Renal cortical epithelial cell (primary cell): ENCODE measurements at places on chromosomes 2 and 18. TPM values are rescaled to one million over a fixed set of nuclear protein-coding genes. Genes with fewer than 3 reads are reported as not detected.

DNA sequence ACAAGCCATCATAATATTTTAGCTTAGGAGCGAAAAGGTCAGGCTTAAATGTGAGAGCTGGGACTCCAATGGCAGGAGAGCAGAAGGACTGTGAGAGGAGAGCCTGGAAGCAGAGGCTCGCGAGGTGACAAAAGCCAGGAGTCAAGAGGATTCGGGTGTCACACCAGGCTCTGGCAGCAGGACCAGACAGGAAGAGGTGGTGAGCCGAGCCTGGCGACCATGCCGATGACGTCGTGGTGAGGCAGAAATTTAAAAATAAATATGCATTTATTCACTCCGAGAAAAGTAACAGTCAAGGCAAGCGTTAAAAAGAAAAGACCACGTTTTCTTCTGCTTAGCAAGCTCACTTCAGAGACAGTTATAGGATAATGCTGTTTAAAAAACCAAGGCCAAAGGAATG lies 31.3 kb upstream of the ZNF236 start:
- DNase-seq = no peak

- no peak for DNase-seq
Observed at GRCh38 chr2:203412546-203413331, 84.5 kb downstream of the ABI2 start.

GRCh38 chr2:164954954-164955701 lies at the start of gene SLC38A11:
TSS of gene SLC38A11 (minus strand) at chr2:164955525. CDS start at chr2:164955247, 278 bp downstream.
- DNase-seq = no peak

- peak; percentile 39 for DNase-seq
Observed at GRCh38 chr18:3594760-3595368, 144.9 kb downstream of the TGIF1 start.

DNA sequence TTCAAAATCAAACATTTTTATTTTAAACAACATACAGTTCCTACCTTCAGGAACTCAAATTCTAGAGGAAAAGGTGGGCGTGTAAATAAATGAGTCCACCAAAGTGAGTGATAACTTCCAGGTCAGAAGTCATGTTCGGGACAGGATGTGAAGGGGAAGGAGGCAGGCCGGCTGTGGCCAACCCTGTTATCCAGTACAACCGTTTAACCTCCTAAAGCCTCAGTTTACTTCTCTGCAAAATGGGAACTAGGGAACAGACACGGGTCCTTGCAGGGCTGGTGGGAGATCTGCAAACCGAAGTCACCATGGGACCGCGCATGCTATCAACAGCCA lies 373 bp downstream of the EIPR1 start:
- DNase-seq = peak; percentile 47

DNA sequence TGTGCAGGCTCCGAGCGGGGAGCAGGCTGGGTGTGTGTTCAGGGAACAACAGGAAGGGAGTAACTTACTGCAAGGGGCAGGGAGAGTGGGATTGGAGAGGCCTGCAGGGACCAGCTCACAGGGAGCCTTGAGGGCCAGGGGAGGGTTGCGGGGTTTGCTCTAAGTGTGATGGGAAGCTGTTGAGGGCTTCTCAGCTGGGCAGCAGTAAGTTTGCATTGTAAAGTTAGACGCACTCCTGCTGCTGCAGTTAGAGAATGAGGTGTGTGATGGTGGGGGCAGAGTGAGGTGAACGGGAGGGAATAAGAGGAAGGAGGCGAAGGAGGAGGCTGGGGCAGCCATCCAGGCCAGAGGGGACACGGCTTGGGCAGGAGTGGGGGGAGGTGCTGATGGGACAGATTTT lies 53.4 kb downstream of the BOLA3 start:
- DNase-seq = no peak

GRCh38 chr2:84486441-84487115 lies 27.5 kb upstream of the SUCLG1 start:
- peak; percentile 98 for DNase-seq

FANCL gene
- 9.7 and 25.8 TPM in 2 replicates for total RNA-seq

GRCh38 chr2:223262946-223263345 lies 211.0 kb downstream of the KCNE4 start:
- peak; percentile 75 for DNase-seq

POTEI gene
- not detected in 2 replicates for total RNA-seq

GPR75 gene
- total RNA-seq = 0.69 and 2.8 TPM in 2 replicates

GRCh38 chr2:219737270-219737691 lies 109.9 kb downstream of the SLC4A3 start:
- no peak for DNase-seq

DNA sequence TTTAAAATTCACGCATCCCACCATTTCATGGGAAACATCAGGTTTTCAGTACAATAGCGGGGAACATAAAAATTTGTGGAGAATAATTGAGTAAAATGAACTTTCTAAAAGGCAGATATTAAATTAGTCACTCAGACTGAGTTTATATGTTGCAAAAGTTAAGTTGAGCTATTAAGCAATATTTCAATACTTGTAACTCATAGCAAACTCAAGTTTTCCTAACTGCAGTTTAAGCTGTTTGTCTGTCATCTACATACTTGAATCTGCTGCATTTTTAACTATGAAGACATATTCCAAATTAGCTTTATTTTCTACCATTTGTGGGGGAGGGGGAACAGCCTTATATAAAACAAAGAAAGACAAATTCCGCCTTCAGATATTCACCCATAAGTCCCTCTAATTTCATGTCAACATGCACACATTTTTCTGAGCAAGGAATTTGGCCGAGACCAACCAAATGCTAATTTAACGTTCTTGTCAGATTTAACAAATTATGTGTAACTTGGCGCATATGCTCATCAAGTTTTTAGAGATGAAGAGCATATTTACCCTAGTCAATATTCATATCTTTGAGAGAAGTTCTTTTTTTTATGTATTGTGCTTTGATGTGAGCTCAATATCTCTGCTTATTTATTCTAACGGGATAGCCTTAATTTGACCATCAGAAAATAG lies 462.9 kb downstream of the TXNL1 start:
- no peak for DNase-seq

CYP26B1 gene
- 0.10 TPM in 1 of 2 replicates, not detected in the other for total RNA-seq

GRCh38 chr2:239824046-239824694 lies 201.0 kb downstream of the NDUFA10 start:
- DNase-seq = peak; percentile 34

CRYGC gene
- total RNA-seq = not detected in 2 replicates

GRCh38 chr2:217218269-217219163 lies 358.7 kb upstream of the TNP1 start:
- DNase-seq = peak; percentile 46

DNA sequence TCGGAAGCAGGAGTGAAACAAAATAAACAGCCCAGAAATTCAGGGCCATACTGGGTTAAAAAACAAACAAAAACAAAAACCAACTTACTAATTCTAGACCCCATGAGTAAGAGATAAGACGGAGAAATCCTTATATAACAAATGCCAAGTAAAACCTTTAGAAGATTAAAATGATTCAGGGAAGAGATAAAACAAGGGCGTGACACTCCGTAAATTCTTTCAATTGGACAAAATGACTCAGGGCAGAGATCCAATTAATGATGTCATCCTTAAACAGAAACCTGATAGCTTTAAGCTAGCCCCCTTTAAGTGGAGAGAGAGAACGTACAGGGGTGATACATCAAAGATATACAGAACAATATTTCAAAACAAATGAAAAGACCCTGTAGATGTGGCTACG lies 317.4 kb downstream of the NBAS start:
- no peak for DNase-seq

SLC40A1 gene
- 2.8 and 26.3 TPM in 2 replicates for total RNA-seq

GRCh38 chr2:236175548-236176150 lies 7.5 kb upstream of the GBX2 start:
- DNase-seq = peak; percentile 12

- peak; percentile 84 for DNase-seq
Observed at GRCh38 chr2:168062054-168062453, 185.3 kb downstream of the STK39 start.

GRCh38 chr18:64027931-64028695 lies 58.2 kb downstream of the SERPINB8 start:
- DNase-seq = no peak

GRCh38 chr2:193542762-193543161 lies 1348.0 kb upstream of the TMEFF2 start:
- no peak for DNase-seq

DNA sequence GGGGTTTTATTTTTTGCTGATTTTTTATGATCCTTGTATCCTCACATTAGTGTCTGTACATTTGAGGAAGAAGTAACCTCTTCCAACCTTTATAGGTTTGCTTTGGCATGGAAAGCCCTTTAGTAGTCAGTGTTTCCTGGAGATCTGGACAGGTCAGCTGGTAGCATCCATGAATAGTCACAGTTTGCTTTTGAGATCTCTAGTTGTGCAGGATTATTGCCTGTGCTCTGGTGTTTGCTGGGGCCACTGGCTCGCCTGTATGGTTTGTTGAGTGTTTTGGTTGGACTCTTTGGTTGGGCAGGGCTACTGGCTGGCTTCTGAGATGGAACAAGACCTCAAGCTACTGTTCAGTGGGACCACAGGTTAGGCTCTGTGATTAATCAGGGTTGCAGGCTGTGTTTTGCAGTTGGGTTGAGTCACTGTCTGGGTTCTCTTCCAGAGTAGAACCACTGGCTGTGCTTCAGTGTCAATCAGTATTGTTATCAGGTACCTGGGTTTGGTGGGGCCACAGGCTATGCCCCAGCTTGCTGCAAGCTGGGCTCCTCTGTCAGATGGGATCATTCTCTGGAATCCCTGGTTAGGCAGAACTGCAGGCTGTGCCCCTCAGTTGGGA lies 20.0 kb downstream of the SP140L start:
- no peak for DNase-seq

DNA sequence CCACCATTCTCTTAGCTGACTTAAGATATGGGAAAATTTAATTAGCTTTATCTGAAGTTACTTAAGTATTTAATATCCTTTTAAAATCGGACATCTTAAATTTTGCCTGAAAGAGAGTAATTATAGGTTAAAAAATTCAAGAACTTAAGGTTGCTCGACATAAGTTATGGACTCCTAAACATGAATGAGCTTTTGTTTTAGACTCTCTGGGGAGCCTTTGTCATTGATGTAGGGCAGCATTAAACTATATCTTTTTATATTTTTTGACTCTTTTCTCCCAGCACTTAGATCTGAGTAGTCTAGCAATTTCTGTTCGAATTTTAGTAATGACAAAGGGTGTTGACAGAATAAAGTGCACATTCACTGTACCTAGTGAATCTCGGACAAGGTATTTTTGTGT lies 4.7 kb downstream of the PHLPP1 start:
- no peak for DNase-seq

KIF5C gene
- 0.69 and 2.1 TPM in 2 replicates for total RNA-seq

DNA sequence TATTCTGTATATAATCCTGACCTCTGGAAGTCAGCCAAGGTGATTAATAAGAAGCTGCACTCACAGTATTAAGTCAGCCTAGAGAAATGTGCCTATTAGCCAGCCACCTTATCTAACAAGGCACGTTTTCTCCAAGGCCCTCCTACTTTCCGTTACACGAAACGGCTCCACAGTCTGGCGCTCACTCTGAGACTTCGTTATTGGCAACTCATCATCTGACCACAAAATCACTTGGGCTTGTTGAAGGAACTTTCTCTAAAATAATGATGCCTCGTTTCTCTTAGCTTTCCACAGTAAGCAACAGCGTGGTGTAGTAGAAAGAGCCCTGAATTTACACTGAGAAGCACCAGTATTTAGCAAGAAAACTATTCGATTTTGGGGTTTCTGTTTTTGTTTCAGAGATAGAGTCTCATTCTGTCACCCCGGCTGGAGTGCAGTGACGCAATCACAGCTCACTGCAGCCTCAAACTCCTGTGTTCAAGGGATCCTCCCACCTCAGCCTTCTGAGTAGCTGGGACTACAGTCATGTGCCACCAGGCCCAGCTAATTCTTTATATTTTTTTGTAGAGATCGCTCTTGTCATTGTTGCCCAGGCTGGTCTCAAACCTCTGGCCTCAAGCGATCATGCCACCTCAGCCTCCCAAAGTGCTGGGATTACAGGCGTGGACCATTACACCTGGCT lies 53.6 kb upstream of the SLC14A1 start:
- peak; percentile 39 for DNase-seq

GRCh38 chr2:42184346-42184745 lies 15.2 kb downstream of the EML4 start:
- no peak for DNase-seq
